ENCODE measurements at places on chromosomes 16 and 17.

- peak; percentile 81 for DNase-seq
Observed at GRCh38 chr17:29179232-29180033, 765 bp downstream of the MYO18A start.

GRCh38 chr17:80826346-80826954 is 165.2 kb upstream of the CHMP6 start:
- peak; percentile 57 for DNase-seq

- no peak for DNase-seq
Observed at GRCh38 chr17:42342242-42343008, 45.8 kb downstream of the STAT3 start.

- no peak for DNase-seq
Observed at GRCh38 chr17:9239246-9239792, 218.0 kb downstream of the NTN1 start.

DNA sequence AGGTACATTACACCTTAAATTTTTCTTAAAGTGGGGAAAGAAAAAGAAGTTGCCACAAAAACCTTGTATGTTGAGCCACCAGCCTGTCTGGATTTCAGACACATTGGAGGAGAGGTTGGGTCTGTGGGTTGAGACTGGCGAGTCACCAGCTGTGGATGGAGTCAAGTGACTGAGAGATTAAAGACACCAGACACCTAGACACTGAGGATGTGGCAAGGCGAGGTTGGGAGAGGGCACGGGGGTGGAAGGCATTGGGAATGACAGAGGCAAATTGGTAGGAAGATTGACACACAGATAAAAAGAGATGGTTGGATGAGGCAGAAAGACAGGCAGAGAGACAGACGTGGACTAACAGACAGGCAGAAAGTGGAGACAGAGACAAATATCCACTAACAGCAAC is 49.6 kb downstream of the KCNJ12 start:
- DNase-seq: no peak

DNA sequence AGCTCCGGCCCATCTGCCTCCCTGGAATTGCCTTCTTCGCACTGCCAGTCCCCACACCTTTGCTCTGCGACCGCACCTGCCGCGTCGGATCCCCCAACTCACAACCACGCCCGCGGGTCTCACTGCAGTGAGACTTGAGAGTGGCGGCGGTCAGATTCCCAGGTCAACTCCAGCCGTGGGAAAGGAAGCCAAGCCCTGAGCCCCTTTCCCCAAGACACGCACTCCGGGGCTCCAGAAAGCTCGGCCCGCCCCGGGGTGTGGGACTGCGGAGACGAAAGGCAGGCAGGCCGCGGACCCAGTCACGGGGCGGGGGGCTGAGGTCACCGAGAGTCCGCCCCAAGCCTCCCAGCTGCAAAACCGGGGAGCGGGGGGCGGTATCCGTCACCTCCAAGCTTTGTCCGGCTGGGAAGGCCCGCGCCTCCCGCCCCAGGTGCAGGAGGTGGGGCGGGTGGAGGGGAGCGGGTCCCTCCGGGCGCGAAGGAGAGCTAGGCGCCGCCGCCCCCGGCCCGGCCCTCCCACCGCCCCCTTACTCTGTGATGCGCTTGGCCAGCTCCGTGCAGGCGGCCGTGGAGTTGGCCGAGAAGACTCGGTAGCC is 615 bp downstream of the PRPSAP1 start:
- DNase-seq: peak; percentile 28

- DNase-seq: no peak
Observed at GRCh38 chr16:78326731-78327130, 227.3 kb downstream of the WWOX start.

- DNase-seq: no peak
Observed at GRCh38 chr17:13004336-13004735, 13.5 kb downstream of the ELAC2 start.
